NCI-H510A (cell line): ENCODE measurements at places on chromosomes 4 and X.

- DNase-seq: no peak
Observed at GRCh38 chrX:43717161-43717560, 61.1 kb downstream of the MAOA start.

DNA sequence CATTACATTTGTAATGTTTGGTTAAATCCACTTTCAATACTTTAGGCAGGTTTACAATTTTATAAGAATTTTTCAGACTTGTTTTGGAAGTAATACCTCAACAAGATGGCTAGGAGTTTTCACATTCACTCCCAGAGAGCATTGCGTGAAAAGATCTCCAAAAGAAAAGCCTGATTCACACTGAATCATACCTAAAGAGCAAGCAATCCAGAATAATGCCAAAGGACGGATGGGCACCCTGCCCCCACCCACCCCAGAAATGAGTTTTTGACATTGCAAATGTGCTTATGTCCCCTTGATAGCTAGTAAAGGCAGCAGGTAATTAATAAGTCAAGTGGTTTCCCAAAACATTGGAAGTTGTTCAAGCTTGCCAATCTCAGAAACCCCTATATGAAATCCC lies 557.7 kb upstream of the TENM3 start:
- no peak for DNase-seq

GRCh38 chr4:122827258-122827878 lies 737 bp downstream of the FGF2 start:
- no peak for DNase-seq

GRCh38 chr4:37130465-37130864 lies 114.1 kb upstream of the NWD2 start:
- no peak for DNase-seq

DNA sequence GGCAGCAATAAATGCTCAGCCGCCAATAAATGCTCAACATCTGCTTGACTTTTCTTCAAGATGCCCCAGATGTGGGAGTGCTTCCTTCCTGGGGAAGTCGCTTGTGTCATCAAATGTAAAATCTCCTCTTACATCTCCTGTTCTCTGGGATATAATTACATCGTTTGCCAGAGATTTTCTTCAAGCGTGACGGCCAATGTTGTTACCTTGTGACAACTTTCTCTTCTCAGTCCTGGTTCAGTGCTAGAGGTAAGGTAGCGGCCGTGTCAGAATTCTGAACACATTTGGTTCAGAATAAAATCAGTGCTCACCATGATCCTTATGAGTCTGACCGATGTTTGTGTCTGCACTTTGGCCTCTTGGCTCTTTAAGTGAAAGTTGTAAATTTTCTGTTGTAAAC lies 102.5 kb downstream of the ASMT start:
- no peak for DNase-seq

DNA sequence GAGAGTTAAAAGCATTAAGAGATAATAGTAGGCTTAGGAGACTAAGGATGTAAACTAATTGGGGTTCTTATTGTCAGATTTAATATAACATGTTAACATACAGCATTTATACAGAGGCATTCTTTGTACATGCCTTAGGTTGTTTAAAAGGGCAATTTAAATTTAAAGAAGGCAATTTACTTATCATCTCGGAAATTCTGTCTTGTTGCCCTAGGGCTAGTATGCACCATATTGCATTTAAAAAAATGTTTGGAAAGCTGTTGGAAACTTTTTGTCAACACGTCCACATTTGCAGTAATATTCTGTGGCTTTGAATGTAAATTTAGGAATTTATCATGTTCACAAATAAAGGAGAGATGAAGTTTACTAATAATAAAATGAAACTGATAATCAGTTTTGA lies 25.5 kb downstream of the GALNT7 start:
- no peak for DNase-seq

- peak; percentile 74 for DNase-seq
Observed at GRCh38 chr4:35105486-35105885, 1138.8 kb downstream of the ARAP2 start.

GRCh38 chr4:146179784-146180370 lies 4.4 kb downstream of the LSM6 start:
- DNase-seq: no peak
